Transverse colon (tissue), 4 donors: ENCODE measurements at places on chromosomes 16 and 17. TPM values are rescaled to one million over a fixed set of nuclear protein-coding genes. Genes with fewer than 3 reads are reported as not detected.

- DNase-seq = no peak
Measured at GRCh38 chr17:59355702-59356325, 24.4 kb downstream of the YPEL2 start.

DNA sequence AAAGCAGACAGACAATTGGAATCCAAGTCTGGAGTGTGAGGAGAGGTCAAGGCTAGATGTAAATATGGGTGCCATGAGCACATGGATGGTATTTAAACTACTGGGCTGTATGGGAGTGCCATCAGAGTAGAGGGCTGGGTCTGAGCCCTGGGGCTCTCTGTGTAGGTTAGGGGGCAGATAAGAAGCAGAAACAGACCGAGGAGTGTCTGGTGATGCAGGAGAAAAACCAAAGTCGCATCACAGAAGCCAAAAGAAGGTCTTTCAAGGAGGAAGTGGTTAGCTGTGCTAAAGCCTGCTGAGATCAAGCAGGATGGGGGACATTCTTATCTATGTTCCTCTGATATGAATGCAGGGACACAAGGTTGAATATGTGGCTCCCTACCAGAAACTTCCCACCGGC lies 1.9 kb downstream of the TSEN54 start:
- DNase-seq = peak; percentile 31

DNA sequence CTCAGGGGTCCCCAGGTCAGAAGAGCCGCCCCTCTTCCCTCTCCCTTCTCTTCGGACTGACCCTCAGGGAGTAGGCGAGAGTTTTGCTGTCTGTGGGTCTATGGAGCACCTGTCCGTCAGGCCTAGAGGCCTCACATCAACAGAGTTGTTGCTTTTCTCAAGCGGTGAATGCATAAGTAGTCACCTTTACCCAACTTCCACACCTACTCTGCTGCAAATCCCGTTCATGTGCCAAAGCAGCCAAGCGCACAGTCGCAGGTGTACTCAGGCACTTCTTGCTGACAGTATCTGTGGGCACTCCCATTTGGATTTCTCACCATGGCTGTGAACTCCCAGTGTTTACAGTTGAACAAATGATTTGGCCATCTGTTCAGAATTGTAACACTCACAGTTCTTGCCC lies 4.0 kb upstream of the FA2H start:
- DNase-seq = peak; percentile 76

GRCh38 chr17:59287452-59287851 lies 44.0 kb upstream of the YPEL2 start:
- DNase-seq = no peak

DNA sequence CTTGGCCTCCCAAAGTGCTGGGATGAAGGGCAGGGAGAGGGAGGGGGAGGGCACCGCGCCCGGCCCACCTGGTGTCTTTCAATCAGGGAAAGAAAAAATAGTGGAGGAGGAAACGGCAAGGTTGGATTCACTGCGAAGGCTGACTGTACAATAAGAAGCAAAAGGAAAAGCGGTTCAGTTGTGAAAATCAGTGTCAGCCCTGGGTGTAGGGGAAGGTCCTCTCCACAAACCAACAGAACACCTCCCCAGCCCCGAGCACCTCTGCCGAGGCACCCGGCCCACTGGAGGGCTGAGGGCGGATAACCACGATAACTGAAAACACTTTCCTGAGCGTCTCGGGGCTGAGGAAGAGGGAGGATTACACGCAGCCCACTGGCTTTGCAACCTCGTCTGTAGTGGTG lies 1.4 kb upstream of the SPG7 start:
- no peak for DNase-seq

DYNLRB2 gene
- total RNA-seq = not detected

- DNase-seq = no peak
Measured at GRCh38 chr16:5581908-5582307, 484.3 kb upstream of the EEF2KMT start.

DNA sequence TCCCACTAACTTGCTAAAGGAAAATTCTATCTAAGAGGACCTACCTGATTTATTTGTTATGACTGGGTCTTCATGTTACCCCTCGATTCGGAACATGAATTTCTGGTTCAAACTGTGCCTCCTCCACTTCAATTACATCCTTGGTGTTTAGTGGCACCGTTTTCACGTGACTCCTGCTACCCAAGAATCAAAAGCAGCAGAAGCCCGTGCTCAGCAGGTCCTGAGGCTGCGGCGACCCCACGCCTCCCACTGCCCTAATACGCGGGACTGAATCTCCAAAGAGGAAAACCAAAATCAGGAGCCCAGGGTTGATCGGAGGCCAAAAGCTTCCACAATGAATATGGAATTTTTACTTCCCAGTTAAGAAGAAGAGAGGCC lies 94.0 kb upstream of the METRNL start:
- no peak for DNase-seq

- DNase-seq = no peak
Measured at GRCh38 chr17:10899281-10899680, 61.4 kb upstream of the PIRT start.

DOK4 gene
- total RNA-seq = 153 TPM

- DNase-seq = no peak
Measured at GRCh38 chr16:79505344-79505743, 95.2 kb downstream of the MAF start.

CCL5 gene
- 10.2 TPM for total RNA-seq

DNA sequence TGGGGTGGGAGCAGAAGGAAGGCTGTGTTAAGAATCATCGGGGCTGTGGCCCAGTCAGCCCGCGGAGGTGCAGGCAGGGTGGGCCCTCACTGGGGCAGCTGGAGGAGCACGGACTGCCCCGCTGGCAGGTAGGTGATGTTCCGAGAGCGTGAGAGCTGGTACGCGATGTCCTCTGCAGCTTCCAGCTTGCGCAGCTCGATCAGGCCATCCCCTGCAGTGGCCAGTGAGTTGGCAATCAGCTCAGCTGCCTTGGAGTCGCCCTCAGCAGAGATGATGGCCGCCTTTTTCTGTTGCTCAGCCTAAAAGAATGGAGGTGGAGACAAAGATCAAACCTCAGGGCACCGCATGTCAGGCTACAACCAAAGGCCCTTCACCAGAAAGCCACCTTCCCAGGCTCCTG lies 9.8 kb downstream of the PHB1 start:
- DNase-seq = no peak

DNA sequence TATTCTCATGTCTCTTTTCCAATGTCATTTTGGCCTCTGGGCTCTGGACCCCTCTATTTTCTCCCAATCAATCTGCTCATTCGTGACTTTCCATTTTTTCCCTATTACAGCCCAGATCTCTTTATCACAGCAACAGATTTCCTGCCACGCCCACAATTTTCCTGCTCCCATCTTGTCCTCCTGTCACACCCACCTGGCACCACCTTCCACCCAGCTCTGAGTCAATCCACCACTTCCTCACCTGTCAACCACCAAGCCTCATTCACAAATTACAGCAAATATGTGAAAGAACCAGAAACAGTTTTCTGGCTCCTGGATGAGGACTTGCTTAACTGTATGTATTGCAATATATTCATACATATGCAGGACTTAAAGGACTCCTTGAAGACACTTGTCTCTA lies 311.3 kb downstream of the GRIN2A start:
- no peak for DNase-seq

- no peak for DNase-seq
Measured at GRCh38 chr17:35708951-35709350, 22.5 kb upstream of the RASL10B start.

- no peak for DNase-seq
Measured at GRCh38 chr16:31451681-31452351, 7.5 kb upstream of the ARMC5 start.

DNA sequence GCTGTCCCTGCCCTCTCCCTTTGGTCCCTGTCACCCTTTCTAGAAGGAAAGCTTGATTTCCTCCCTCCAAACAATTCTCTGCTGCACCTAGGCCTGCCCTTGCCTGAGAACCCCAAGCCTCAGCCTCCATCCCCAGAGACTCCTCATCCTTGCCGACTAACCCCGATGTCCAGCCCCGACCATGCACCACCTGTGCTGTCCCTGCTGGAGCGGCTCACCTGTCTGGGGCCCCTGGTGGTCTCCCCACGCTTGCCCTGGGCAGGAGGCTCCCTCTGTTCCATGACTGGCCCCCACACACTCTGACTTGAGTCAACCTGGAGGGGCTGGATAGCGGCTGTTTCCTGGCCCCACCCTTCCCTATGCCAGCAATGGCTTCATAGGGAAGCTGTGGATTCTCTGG lies 12.0 kb upstream of the SRRM2 start:
- DNase-seq = no peak

- no peak for DNase-seq
Measured at GRCh38 chr16:1317479-1318267, 8.2 kb downstream of the UBE2I start.

YWHAE gene
- 158 TPM for total RNA-seq

GRCh38 chr16:55532227-55532626 lies 23.4 kb downstream of the LPCAT2 start:
- DNase-seq = no peak

GRCh38 chr16:1287982-1288670 lies 21.3 kb upstream of the UBE2I start:
- no peak for DNase-seq

DNA sequence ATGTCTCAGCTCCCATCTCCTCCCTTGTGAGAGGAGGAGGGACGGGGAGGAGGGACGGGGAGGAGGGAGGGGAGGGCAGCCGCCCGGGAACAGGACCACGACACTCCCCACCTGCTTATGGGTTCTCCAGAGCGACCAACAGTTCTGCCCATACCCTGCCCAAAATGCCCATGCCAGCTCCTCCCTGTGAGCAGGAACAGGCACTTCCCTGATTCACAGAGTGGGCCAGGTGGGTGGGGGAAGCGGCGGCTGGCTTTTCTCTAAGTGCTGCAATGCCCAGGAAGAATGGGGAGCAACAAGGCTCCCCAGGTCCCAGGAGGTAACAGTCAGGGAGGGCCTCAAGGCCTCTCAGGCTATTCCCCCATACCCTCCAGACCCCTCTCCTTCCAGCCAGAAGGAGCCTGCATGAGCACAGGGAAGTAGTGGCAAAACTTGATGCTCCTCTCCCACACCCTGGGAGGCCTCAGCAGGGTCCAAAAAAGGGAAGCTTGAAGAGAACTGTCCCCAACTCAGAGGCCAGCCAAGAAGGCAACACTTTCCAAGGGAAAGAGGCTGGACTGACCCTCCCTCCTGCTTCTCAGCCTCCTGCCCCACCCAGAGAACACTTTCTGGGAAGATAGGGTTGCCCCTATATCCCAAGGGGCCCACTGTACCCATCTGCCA lies 53.8 kb downstream of the MYO18A start:
- DNase-seq = no peak

GRCh38 chr16:80433623-80434022 lies 107.2 kb upstream of the DYNLRB2 start:
- no peak for DNase-seq

FBXL19 gene
- total RNA-seq = 21.2 TPM

- no peak for DNase-seq
Measured at GRCh38 chr17:32299580-32300164, 34.0 kb downstream of the RHBDL3 start.

GRCh38 chr16:17296431-17296830 lies 174.3 kb downstream of the XYLT1 start:
- no peak for DNase-seq

SLC6A2 gene
- total RNA-seq = not detected

HOXB8 gene
- 4.8 TPM for total RNA-seq

GRCh38 chr16:26856791-26857190 lies 209.9 kb upstream of the C16orf82 start:
- no peak for DNase-seq

PLA2G10 gene
- total RNA-seq = 23.7 TPM

DNA sequence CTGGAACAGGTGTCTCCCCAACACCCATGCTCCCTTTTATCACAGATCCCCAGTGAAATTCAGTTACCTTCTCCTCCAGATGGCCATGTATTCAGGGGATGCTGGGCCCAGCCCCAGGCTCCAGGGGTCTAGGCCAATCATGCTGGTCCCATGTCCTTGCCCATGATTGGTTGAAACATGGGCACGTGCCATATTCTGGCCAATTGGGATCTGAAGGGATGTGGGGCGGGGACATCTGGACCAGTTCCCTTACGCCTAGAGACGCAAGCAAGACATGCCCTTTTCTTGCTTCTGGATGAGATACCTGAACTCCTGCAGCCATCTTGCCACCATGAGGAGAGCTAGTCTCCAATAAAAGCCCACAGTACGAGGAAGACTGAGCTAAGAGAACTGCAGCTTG lies 31.0 kb upstream of the ST6GALNAC1 start:
- DNase-seq = no peak

GFAP gene
- total RNA-seq = not detected

DNA sequence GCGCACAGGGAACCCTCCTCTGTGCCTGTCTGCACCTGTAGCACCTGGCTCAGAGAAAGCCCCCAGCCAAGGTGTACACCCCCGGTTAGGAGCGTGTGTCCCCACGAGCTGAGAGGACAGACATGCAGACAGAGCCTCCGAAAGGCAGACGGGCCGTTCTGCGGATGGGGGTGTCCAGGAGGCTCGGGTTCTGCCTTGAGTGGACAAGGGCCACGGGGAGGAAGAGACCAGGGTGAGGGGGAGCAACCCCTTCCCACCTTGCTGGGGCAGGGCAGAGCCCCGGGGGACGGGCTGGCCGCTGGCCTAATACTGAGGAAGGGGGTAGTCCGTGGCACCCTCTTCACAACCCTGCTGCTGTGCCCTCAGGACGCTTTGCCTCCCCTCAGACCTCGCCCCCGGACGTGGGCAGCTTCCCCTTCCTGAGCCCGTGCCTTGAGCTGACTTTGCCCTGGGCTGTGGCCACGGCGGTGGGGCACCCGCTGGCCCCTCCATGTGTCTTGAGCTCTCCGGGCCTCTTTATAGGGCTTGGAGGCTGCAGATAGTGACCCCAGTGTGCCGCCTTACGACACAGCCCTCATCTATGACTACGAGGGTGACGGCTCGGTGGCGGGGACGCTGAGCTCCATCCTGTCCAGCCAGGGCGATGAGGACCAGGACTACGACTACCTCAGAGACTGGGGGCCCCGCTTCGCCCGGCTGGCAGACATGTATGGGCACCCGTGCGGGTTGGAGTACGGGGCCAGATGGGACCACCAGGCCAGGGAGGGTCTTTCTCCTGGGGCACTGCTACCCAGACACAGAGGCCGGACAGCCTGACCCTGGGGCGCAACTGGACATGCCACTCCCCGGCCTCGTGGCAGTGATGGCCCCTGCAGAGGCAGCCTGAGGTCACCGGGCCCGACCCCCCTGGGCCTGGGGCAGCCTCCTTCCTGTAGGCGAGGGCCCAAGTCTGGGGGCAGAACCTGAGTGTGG lies 5.7 kb downstream of the SLC22A31 start:
- DNase-seq = no peak

NLRC3 gene
- total RNA-seq = 5.4 TPM

DNA sequence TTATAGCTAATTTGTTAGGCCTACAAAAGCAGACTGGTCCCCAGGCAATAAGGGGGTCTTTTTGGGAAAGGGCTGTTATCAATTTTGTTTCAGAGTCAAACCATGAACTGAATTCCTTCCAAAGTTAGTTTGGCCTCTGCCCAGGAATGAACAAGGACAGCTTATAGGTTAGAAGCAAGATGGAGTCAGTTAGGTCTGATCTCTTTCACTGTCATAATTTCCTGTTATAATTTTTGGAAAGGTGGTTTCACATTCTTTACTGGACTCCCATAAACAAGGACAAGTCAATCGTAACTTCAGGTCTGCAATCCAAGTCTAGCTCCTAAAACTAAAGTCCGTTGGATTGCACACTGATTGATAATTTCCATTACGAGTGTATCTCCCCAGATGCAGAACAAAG lies 30.1 kb upstream of the SHCBP1 start:
- no peak for DNase-seq
